ENCODE measurements at places on chromosomes 4 and X.

- no peak for DNase-seq
Measured at GRCh38 chr4:80362578-80363181, 27.1 kb downstream of the CFAP299 start.

DNA sequence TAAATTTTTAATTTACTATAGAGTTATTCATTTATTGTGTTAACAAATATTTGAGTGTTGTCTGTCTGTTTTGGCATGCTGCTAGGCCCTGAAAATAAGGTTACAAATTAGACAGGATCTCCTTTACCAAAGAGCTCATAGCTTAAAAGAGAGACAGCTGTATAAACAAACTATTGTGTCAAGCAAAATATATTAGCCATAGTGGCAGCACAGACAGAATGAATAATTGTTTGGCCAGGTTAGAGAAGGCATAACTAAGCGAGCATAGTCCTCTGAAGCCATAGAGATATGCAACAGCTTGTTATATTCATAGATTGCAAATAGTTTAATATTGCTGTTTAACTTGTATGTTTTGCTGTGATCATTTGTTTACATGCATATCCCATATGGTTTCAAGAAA, 66.7 kb upstream of the NDUFC1 start:
- no peak for DNase-seq

DNA sequence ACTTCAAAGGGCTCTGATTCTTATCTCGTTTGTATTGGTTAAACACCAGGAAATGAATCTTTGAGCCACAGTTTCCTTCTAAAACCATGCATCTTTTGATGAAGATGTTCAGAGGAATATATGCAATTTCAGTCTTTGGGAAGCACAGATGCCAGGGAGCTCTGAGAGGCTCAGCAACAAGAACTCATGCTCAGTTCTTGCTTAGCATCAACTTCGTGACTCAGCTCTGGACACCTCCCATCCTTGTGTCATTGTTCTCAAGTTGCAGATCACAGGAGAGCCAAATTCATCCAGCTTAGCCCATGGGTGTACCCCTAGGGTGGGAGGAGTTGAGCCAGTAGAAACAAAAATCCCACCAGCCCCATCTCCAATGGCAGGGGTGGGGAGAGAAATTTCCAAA, 219.6 kb upstream of the MAOA start:
- DNase-seq, result no peak

- no peak for DNase-seq
Measured at GRCh38 chrX:27229721-27230120, 233.4 kb downstream of the PPP4R3C start.

- no peak for DNase-seq
Measured at GRCh38 chr4:97215409-97215941, 927.8 kb downstream of the STPG2 start.

- DNase-seq, result no peak
Measured at GRCh38 chr4:76821641-76822040, 76.3 kb downstream of the SOWAHB start.

GRCh38 chr4:83561381-83561780, 25.5 kb downstream of the GPAT3 start:
- DNase-seq, result no peak

- no peak for DNase-seq
Measured at GRCh38 chrX:153933748-153934147, 1.1 kb downstream of the NAA10 start.

- no peak for DNase-seq
Measured at GRCh38 chrX:56792270-56793111, 63.4 kb downstream of the NBDY start.

- DNase-seq, result no peak
Measured at GRCh38 chr4:87213421-87214075, 6.9 kb downstream of the KLHL8 start.

DNA sequence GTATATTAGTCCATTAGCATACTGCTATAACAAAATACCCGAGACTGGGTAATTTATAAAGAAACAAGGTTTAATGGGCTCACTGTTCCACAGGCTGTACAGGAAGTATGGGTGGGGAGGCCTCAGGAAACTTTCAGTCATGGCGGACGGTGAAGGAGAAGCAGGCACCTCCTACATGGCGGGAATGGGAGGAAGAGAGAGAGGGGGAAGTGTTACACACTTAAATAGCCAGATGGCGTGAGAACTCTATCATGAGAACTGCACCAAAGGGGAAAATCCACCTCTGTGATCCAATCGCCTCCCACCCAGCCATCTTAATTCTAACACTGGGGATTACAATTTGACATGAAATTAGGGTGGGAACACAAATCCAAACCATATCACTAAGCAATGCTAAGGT, 98.9 kb upstream of the SH3RF1 start:
- DNase-seq, result no peak

GRCh38 chrX:17597327-17597726, 140.0 kb upstream of the SCML1 start:
- no peak for DNase-seq

DNA sequence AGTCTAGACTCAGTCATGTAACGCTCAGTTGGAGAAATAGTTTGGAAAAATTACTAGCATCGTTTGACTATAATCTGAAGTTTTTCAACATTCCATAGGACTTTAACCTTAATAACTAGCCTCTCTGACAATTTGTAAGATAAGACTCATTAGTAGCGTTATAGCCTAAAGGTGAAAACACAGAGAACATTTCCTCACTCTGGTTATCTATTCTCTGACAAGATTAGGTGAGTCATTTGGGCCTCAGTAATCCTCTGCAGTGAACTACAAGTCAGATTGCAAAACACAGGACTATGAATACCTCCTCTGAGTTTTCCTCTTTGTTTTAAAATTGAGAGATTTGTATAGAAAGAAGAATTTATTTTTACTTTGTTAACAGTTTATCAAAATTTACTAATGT, 31.8 kb upstream of the PDLIM5 start:
- DNase-seq, result no peak

DNA sequence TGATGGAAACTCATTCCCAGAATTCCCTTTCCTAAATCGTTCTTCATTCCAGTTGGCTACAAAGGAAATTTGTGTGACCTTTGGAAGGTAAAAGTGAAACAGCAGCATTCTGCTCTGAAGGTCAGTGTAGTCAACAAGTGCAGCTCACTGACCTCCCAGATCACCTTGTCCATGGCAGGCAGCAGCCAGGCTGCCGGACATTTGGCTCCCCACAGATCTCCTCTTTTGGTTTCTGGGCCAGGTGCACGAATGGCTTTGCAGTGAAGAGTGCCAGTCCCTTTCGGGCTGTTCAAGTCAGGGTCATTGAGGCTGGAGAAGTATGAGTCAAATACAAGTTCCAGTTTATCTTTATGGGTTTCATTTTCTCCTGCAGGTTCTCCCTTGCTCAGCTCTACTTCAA, 14.3 kb downstream of the GPRIN3 start:
- no peak for DNase-seq

DNA sequence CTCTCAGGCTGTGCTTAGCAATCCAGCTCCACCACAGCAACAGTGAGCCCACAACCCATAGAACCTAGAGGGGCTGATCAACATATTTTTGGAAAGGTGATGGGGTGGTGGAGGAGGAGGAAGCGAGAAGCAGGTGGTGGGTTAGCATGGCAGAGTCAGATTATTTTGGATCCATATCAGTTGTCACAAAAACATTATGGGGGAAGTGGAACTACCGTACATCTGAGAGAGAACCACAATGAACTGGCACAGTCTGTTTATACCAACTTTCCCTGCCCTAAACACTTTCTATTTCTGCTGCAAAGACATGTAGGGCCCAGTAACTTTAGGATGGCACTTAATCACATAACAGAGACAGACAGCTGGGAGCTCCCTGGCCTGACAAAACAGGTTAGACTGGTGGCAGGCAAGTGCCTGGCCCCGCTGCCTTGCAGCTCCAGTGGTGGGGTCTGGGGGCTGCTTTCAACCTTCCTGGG, 4.3 kb downstream of the SLC9A7 start:
- no peak for DNase-seq

DNA sequence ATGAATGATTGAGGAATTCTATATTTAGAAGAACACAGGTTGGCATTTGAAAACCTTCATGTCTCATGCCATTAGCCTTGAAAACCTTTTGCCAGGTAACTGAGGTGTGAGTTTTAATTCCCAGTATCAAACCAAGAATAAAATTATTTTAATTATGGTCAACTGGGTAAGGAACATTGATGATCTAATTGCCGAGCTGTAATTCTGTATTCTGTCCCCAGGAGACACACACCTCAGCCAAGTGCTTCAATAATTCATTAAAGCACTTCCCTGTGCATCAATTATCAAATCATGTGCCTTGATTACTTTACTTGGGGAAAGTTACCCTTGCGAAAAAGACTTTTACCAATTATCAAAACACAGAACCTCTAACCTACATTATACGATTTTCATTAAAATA, 331.9 kb upstream of the GALNT7 start:
- DNase-seq, result no peak

DNA sequence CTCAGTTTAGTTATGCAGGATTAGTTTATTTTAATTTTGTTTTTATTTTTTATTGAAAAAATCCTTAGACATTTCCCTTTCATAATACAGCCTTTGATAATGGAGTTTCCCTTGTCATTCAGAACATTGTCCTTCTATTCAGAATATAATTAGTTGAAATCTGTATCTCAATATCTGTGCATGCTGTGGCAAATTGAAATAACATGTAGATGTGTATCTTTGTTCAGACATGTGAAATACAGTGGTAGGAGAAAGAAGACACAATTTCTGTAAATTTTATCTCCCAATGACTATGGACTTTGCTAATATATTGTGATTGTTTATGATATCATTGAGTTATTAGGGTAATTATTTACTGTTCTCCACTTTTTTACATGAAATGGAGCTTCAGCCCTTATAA, 353.9 kb downstream of the GRID2 start:
- DNase-seq, result no peak

GRCh38 chrX:48617542-48618340, 20.4 kb downstream of the WDR13 start:
- no peak for DNase-seq

DNA sequence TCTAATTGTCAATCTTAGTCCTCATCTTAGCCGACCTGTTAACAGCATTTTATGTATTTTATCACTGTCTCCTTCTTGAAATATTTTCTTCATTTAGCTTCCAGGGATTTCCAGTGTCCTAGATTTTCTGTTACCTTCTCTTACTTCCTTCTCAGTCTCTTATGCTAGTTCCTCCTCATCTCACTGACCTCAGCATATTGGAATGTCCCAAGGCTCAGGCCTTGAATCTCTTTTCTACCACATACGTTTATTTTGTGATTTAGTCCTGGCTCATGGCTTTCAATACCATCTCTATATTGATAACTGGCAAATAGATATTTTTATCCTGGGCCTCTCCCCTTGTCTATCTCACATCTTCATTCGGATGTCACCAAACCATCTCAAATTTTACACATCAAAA, 61.1 kb downstream of the IQCM start:
- DNase-seq, result no peak

- DNase-seq, result no peak
Measured at GRCh38 chrX:114930227-114930626, 87.2 kb downstream of the IL13RA2 start.

DNA sequence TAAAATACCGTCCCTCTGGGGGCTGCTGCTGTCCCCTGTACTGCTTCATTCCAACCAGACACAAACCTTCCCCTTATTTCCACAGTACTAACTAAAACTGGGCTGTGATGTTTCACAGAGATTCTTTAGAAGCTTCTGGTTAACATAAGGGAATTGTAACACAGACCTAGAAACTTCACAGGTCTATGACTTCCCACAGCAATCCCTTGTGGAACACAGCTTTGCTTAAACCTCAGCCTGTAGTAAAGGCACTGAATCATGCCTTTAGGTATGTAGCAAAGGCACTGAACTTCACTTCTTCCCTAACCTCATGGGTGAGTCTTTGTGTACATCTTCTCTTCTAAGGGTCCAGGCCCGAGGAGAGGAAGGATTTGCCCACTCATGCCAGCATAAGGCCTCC, 49.4 kb downstream of the SPINK2 start:
- no peak for DNase-seq

- DNase-seq, result no peak
Measured at GRCh38 chr4:73744203-73744602, 3.8 kb downstream of the CXCL8 start.

DNA sequence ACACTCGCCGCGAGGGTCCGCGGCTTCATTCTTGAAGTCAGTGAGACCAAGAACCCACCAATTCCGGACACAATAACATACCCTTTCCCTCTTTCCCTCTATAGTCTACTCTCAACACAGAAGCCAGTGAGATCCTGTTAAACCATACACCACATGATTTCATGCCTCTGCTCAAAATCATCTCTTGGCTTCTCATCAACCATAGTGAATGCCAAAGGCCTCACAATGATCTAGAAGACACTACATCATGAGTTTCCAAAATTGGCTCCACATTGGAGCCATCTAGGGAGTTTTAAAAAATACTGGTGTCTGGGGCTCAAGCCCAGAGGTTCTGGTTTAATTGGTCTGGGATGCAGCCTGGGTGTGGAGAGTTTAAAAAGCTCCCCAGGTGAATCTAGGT, 124.5 kb downstream of the EFNB1 start:
- DNase-seq, result no peak

DNA sequence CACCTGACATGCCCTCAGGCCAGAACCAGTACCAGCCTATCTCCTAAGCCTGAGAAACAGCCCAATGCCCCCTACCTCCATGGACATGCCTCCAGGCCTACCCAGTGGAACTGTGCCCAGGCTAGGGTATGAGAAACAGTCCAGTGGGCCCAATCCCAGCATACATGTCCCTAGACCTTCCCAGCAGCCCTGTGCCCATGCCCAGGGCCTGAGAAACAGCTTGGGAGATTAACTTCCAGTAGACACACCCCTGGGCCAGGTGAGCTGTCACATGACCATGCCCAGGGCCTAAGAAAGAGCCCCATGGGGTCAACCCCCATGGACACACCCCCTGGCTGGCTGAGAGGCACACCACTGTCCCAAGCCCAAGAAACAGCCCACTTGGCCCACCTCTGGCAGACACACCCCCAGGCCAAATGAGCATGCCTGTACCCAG, 78.8 kb downstream of the CBR4 start:
- no peak for DNase-seq

- DNase-seq, result no peak
Measured at GRCh38 chr4:87243426-87244053, 23.1 kb upstream of the KLHL8 start.

DNA sequence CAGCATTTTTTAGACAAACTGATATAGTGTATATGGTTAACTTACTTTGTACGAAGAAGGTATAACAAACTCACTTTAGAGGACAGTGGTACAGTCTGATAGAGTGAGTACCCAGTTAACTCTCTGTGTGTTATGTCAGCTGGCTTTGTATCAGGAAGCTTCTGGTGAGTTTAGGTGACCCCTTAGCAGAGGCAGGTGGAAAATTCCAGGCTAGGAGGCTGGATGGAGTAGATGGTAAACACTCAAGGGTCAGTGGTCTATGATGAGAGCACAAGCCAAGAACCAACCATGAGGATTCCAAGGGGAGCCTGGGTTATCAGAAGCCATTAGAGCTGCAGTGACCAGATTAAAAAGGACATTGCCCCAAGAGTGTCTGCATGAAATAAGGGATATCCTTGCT, 227.3 kb upstream of the CENPE start:
- no peak for DNase-seq

Data from activated naive CD8-positive, alpha-beta T cell treated with anti-CD3 and anti-CD28 coated beads, Interleukin-2, amount 50 U/mL, for 16 hours (primary cell).